ENCODE measurements at places on chromosomes 5 and 9.

GRCh38 chr5:36214436-36214835, 27.3 kb downstream of the NADK2 start:
- no peak for DNase-seq

DNA sequence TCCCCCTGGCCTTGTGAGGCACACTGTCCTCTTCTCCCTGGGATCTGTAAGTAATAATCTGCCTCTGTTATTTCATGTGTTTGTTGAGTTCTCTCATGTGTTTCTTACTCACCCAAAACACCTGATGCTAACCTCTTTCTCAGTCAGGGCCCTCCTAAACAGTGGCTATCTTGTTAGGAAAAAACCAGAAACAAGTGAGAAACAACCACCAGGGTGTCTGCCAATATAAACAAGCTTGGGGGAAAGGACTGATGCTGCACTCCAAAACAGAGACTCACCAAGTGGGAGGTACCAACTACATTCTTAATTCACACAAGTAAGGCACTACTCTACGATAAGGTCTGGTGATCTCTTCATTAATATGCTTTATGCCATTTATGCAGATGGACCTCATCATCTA, 564.4 kb downstream of the SEMA5A start:
- no peak for DNase-seq

- DNase-seq, result no peak
These were observed 280.1 kb downstream of the FBXL17 start for GRCh38 chr5:108101821-108102220.

DNA sequence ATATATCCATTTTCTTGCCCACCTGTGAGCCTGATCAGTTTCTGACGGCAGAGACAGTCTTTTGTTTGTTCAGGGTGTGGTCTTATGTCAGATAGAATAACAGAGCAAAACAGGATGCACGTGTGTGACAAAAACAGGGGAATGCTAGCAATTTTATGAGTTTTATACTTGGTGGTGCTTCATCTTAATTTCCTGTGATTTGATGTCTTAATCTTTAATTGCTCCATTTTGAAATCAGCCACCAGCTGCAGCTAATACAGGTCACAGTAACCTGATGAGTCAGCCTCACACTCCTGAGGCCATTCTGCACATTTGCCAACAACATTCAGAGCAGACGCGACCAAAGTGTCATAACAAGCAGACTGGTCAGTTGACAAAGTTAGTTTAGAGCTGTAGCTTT, 42.3 kb upstream of the JMY start:
- DNase-seq, result no peak

Data from stimulated activated CD4-positive, alpha-beta T cell treated with anti-CD3 and anti-CD28 coated beads, Interleukin-15, amount 100 ng/mL, for 1 hour (primary cell).